ENCODE measurements at places on chromosomes 3 and 15.

GRCh38 chr15:83610901-83611685 is 42.8 kb upstream of the ADAMTSL3 start:
- no peak for DNase-seq

GRCh38 chr3:69357196-69357595 is 28.7 kb downstream of the FRMD4B start:
- DNase-seq = no peak

DNA sequence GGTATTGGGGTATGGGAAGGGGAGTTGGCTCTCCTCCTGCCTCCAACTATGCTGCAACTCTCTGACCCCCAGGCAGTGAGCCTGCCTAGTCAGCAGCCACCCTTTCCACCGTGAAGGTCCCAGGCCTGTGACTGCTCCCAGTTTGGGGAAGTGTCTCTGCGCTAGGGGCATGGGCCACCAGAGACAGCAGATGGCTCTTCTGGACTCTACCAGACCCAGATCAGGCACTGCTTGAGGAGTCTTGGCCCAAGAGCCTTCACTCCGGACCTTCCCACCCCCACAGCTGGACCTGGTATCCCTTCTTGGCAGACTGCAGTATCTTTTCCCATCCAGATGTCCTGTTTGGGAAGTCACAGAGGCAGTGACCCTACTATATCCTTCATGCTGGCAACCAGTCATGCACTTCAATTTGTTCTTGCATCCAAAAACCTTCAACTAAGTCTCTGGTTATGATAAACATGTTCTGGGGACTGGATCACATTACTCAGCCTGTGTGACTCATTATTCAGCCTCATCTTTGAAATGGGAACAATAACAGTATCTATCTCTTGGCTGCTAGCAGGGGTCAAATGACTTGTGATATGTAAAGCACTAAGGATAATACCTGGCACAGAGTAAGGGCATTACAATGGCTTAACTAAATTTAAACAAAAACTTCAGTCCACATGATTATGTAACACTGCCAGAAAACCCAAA is 62.7 kb downstream of the POMGNT2 start:
- DNase-seq = no peak

GRCh38 chr15:62706317-62706716 is 336.2 kb upstream of the TPM1 start:
- DNase-seq = no peak

- DNase-seq = no peak
Measured at GRCh38 chr3:23159929-23160328, 43.2 kb upstream of the UBE2E2 start.

DNA sequence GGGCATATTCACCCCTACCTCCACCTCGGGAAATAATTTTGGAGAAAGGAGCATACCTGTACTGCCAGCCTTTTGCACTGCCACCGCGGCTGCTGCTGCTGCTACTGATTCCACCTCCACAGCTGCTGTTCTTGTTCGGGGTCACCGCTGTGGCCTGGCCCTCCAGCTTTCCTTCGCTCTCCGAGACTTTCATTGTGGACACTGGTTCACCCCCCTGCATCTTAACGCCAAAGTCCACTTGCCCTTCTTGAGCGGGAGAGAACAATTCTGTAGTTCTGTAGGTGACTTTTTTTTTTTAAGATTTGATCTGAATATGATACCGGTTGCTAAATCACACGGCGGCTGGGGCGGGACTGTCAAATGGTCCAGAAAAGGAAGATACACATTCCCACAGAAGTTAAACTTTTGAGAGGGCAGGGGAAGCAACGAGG is 701 bp downstream of the OSBPL11 start:
- no peak for DNase-seq

- no peak for DNase-seq
Measured at GRCh38 chr3:8307545-8308110, 194.0 kb upstream of the LMCD1 start.

GRCh38 chr3:48662753-48663488 is at the start of gene CELSR3:
Gene CELSR3, minus strand, starts transcription at chr3:48662886. Its CDS starts 252 bp downstream, at chr3:48662634.
- peak; percentile 31 for DNase-seq

DNA sequence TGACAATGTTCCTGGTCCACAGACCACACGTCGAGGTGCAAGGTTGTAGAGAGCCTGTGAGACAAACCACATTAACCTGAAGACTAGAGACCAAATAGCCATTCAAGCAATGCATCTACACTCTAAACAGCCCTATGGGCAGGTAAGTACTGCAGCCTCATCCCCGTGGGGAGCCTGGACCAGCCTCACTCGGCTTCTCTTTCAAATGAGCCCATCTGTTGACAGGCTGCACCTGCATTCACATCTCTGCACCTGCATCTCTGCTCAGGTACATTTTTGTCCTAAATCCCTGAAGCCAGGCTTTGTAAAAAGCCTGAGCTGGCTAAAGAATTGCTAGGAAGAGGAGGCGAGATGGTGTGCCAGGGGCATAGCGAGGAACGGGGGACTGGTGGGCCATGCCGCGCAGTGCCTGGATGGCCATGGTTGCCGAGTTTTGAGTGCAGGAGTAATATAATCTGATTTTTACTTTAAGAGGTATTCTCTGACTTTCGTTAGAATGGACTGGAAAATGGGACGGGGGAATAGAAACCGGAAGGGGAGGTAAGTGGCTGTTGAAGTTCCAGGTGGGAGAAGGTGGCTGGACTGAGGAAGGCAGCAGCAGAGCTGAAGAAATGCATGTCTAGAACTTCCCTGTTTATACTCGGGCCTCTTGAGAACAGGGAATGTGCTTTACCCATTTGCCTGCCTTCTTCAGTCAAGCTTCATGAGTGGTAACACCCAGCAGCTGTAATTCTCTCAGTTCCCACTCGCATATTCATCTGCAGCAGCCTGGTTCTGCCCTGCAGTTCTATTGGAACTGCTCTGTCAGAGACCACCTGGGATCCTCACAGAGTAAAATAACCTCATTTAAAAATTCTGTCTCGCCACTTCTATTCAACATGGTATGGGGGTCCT is 226.4 kb downstream of the OPA1 start:
- no peak for DNase-seq

- no peak for DNase-seq
Measured at GRCh38 chr3:155282385-155283091, 10.9 kb downstream of the STRIT1 start.

- DNase-seq = no peak
Measured at GRCh38 chr3:9403463-9403862, 6.0 kb downstream of the SETD5 start.

GRCh38 chr3:123997543-123997942 is 5.6 kb upstream of the ROPN1 start:
- DNase-seq = no peak

Data from activated T-cell treated with anti-CD3 and anti-CD28 coated beads, Interleukin-2, amount 50 U/mL, for 4 hours (primary cell).